ENCODE measurements at places on chromosomes 7 and 10.

DNA sequence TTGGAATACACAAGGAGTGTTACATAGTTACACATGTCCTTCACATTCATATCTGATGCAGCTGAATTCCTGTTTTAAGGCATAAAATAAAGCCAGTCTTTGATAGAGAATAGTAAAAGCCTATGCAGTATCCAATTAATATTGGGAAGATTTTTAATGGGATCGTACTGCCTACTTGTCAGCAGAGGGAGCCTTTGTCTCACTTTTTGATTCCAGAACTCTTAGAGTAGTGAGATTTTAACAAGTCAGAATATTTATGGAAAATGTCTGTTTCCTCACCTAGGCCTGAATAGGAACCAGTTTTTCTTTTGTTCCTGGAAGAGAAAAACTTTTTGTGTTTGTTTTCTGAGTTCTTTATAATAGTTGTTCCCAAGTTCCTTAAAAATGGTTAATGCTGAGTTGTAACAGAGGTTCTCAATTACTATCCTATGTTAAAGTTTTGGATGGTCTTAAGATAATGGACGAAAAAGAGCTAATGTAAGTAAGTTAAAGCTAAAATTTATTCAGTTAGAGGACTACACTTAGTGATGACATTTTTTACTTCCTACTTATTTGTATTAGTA lies 114.0 kb downstream of the BBS9 start:
- ATAC-seq, result peak; percentile 60

DNA sequence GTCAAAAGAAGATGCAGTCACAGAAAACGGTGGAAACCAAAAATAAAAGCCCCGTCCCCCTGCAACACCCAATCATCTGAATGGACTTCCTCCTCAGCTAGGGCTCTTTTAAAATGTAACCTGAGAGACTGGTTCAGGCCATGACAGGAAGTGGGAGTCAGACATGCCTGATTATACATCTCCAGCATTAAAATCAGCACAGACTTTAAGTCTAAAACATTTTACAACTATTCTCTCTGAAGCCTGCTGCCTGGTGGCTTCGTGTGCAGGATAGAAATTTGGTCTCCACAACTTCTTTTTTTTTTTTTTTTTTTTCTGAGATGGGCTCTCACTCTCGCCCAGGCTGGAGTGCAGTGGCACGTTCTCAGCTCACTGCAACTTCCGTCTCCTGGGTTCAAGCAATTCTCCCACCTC lies 30.3 kb downstream of the HACD1 start:
- ATAC-seq, result no peak

DNA sequence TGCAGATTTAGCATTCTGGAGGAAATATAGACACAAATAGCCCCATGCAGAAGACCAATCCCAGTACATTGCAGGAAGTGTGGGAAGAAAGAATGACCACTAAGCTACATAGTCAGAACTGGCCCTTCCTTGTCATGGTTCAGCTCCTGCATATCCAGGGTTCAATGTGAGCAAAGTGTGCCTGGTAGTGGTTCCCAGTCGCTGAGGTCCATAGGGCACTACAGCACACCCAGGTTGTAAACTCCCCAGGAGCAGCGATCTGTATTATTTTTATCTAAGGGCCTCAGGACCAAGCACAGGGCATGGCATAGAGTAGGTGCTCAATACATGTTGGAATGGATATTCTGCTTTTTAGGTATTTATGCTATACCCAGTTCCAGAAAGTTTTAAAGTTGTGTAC lies 114.4 kb downstream of the RTKN2 start:
- ATAC-seq, result peak; percentile 18

DNA sequence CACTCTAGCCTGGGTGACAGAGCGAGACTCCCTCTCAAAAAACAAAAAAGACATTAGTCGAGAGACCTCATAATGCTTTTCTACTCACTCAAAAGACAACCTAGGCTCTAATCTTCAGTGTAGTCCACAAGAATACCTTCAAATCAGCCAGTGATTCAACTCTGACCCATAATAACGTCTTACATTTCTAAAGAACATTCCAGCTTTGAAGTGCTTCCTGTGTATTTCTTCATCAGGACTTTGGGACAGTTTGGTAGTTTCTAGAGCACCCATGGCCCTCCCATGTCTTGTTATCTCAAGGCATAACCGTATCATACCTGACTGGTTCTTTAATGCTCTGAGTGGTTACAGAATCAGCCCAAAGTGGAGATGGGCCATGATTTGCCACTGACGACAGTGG lies 221.3 kb downstream of the SKIDA1 start:
- no peak for ATAC-seq

DNA sequence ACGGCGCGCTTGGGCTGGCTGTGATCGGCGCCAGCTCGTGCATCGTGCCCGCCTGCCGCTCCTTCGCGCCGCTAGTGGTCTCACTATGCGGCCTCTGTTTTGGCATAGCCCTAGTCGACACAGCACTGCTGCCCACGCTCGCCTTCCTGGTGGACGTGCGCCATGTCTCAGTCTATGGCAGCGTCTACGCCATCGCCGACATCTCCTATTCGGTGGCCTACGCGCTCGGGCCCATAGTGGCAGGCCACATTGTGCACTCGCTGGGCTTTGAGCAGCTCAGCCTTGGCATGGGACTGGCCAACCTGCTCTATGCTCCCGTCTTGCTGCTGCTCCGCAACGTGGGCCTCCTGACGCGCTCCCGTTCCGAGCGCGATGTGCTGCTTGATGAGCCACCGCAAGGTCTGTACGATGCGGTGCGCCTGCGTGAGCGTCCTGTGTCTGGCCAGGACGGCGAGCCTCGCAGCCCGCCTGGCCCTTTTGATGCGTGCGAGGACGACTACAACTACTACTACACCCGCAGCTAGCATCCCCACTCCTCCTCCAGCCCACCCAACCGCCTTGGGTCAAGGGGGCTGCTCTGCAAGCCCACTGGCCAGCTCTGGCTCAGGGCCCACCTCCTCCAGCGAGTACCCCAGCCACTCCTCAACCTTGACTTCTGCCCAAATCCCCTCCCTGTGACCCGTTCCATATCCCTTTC lies 1.9 kb downstream of the SLC18A3 start:
- ATAC-seq, result no peak

- peak; percentile 76 for ATAC-seq
Observed at GRCh38 chr7:32163141-32163806, 93.1 kb upstream of the PDE1C start.

GRCh38 chr10:97731346-97732051 lies 5.4 kb upstream of the ZFYVE27 start:
- peak; percentile 79 for ATAC-seq

DNA sequence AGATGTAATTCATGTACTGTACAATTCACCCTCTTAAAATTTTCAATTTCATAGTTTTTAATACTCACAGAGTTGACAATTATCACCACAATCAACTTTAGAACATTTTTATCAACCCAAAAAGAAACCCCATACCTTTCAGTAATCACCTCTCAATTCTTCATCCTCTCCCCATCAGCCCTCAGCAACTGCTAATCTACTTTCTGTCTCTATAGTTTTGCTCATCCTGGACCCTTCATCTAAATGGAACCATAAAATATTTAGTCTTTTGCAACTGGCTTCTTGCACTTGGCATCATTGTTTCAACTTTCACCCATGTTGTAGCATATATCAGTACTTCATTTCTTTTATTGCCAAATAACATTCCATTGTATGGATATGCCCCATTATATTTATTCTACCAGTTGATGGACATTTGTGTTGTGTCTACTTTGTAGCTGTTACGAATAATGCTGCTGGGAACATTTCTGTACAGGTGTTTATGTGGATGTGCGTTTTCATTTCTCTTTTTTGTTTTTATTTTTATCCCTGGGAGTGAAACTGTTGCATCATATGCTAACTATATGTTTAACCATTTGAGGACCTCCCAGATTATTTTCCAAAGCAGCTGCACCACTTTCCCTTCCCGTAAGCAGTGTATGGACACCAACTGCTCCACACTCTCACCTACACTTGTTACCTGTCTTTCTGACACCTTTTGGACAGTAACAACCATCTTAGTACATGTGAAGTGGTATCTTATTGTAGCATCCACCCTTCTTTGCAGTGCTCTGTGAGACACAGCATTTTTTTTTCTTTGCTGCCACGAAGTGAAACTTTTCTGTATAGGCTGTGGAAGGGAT lies 65.4 kb upstream of the APBB1IP start:
- no peak for ATAC-seq

DNA sequence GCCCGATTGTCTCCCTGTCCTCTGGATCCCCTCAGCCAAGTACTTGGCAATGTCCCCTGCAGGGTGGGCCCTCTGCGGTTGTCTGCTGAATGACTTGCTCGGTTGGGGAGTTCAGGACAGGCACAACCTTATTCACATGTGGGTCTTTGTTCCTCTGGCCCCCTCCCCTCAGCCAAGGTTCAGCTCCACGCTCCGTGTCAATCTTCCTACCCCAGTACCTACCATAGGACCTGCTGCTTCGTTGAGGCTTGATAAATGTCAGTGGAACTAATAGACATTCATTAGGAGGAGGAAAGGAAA lies 7.1 kb downstream of the CPA5 start:
- ATAC-seq, result no peak

DNA sequence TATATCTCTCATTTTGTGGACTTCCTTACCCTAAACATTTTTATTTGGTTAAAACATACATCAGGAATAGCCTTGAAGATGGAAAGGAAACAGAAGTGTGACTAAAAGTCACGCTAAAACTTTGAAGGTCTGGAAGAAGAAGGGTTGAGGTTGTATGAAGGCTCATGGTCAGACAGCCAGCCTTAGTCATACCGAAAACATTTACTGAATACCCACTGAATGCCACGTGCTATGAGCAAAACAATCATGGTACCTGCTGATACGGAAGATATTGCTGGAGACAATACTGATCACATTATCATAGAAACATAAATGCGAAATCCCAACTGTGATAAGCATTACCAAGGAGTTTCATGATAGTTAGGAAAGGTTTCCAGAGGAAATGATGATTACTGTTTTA lies 64.0 kb downstream of the PDZD8 start:
- ATAC-seq, result no peak

DNA sequence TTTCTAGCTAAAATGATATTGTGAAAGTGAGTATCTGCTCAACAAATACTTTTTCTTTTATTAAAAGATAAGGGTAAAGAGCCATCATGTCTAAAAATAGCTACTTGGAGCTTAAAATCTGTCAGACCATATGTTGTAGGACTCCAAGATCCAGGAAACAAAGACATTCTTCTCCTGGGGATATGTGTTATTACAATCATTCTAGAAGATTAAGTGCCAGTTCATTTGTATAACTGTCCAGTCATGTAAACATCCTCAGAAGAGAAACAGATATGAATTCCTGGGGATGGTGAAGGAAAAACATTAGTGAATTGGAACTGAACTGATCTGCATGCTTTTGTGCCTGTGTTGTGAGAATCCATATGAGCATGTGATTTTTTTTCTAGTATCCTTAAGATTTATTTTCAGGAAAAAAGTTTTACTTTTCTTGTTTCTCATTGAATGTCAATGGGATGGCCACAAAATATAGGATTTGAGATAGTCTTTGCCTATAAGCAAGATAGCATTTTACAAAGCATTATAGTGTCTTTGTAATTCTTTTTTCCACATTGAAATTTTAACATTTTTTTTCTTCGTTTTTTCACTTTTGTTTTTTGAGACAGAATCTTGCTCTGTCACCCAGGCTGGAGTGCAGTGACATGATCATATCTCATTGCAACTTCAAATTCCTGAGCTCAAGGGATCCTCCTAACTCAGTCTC lies 14.4 kb upstream of the MTERF1 start:
- no peak for ATAC-seq

GRCh38 chr7:75869776-75870379 lies 9.0 kb upstream of the RHBDD2 start:
- no peak for ATAC-seq

- no peak for ATAC-seq
Observed at GRCh38 chr10:48771234-48771633, 86.6 kb downstream of the WDFY4 start.

- ATAC-seq, result no peak
Observed at GRCh38 chr10:116178086-116178605, 94.9 kb downstream of the GFRA1 start.

DNA sequence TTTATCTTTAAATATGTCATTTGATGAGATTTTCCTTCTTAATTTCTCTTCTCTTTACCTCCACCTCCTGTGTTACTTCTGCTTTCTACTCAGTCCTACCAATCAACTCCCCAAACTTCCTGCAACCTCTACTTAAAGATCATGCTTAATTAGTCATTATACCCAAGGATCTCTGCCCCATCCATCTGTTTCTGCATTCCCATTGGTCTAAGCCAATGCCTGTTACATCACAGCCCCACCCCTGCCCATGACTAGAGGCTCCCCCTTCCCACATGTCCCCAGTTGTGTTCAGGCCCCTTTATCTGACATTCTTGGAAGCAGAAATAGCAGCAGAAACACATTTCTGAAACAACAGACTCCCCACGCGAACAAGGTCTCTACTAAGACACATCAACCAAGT lies 319.1 kb upstream of the NFE2L3 start:
- no peak for ATAC-seq

GRCh38 chr7:96558530-96558929 lies 151.1 kb downstream of the SEM1 start:
- ATAC-seq, result no peak

DNA sequence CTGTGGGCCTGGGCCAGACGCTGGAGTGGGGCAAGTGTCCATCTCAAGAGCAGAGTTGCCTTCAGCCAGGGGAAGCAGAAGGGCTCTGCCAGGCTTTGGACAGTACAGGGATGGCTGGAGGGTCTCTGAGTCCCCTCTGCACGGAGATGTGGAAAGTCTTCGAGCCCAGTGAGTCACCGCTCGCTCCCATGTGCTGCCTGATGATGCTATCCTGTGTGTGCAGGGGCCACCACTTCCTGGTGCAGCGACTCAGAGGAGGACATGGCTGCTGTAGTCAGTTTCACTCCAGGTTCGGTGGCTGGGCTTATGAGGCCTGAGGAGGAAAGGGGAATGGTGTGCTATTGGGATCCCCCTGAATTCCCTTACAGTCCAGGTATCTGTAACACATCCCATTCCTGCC lies 6.0 kb downstream of the ADCYAP1R1 start:
- ATAC-seq, result no peak

GRCh38 chr7:92778972-92779371 lies 57.4 kb downstream of the CDK6 start:
- no peak for ATAC-seq

DNA sequence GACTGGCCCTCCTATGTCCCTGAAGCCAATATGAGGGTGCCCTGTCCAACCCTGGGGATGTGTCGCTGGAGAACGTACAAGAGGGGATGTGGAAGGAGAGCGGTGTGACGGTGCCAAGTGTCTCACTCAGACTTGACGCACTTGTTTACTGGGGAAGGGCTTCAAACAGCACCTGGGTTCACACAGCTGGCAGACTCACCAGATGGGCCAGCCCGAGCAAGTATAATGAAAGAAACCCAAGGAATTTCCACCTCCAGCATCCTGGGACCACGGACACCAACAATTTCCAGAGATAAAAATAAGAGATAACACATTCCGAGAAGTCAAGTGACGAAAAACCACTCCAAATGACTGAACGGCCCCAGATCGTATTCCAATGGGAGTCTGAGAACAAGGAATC lies 5.3 kb downstream of the ATP5MF start:
- no peak for ATAC-seq

GRCh38 chr7:127946111-127946510 lies 85.1 kb downstream of the LRRC4 start:
- peak; percentile 97 for ATAC-seq
